ENCODE measurements at places on chromosomes 12 and 14. TPM values are rescaled to one million over a fixed set of nuclear protein-coding genes. Genes with fewer than 3 reads are reported as not detected.

The RNASE3 gene
- not detected for total RNA-seq

The CD69 gene
- not detected for total RNA-seq

The ANO4 gene
- total RNA-seq = not detected

The MCRS1 gene
- total RNA-seq = 58.9 TPM

The NUBPL gene
- 11.9 TPM for total RNA-seq

The KRT86 gene
- total RNA-seq = under 0.01 TPM

The ADAM21 gene
- not detected for total RNA-seq

The TRHDE gene
- 32.8 TPM for total RNA-seq

The IL31 gene
- not detected for total RNA-seq

The LALBA gene
- total RNA-seq = not detected

The NTS gene
- not detected for total RNA-seq

The TOMM20L gene
- total RNA-seq = not detected

The ART4 gene
- not detected for total RNA-seq

The NDUFA12 gene
- 53.2 TPM for total RNA-seq

The LIN7A gene
- 6.1 TPM for total RNA-seq

The FAM90A1 gene
- total RNA-seq = 0.16 TPM

The RERGL gene
- not detected for total RNA-seq

The CNTN1 gene
- 6.7 TPM for total RNA-seq
